Activated naive CD4-positive, alpha-beta T cell treated with anti-CD3 and anti-CD28 coated beads, Interleukin-2, amount 10 ng/mL, durations not matched to agents 7 days and 5 days (primary cell): ENCODE measurements at places on chromosomes 13 and 19.
A peak's percentile ranks its signal among the peaks of the same experiment; 100 is the strongest.

- DNase-seq, result no peak
These were observed 314.4 kb downstream of the ENOX1 start for GRCh38 chr13:43472339-43472738.

GRCh38 chr13:75996582-75996981 lies 360.5 kb downstream of the LMO7 start:
- DNase-seq, result no peak

- no peak for DNase-seq
These were observed 4.3 kb upstream of the CEACAM19 start for GRCh38 chr19:44666852-44667556.

- no peak for DNase-seq
These were observed 13.6 kb downstream of the HAUS8 start for GRCh38 chr19:17061691-17062090.

DNA sequence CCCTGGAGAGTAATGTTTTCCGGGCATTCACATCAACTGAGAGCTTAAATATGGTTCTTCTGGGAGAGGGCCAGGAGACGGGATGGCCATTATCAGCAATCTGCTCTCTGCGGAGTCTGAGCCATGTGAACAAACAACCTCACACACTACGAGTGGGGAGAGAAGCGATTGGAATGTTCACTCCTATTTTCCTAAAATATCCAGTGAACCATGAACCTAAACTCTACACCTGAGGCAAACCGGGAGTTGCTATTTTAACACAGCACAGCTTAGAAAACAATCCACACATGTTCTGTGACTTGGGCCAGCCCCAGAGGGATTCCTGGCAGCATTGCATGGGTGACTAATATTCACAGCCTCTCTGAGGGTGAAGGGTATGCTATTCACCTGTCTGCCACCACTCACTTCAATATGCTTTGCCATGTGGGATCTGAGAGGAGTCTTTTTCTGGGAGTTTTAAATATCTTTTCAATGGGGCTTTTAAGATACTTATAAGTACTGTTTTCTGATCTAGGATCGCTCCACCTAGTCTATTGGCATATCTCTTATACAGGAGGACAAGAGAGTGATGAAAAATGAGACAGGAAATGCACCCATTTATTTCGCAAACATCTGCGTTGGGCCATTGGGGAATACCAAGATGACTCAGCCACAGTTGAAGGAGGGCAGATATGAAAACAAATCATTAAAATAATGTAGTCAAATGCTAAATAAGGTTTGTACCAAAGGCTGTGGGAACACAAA lies 72.6 kb upstream of the SERP2 start:
- DNase-seq, result no peak

DNA sequence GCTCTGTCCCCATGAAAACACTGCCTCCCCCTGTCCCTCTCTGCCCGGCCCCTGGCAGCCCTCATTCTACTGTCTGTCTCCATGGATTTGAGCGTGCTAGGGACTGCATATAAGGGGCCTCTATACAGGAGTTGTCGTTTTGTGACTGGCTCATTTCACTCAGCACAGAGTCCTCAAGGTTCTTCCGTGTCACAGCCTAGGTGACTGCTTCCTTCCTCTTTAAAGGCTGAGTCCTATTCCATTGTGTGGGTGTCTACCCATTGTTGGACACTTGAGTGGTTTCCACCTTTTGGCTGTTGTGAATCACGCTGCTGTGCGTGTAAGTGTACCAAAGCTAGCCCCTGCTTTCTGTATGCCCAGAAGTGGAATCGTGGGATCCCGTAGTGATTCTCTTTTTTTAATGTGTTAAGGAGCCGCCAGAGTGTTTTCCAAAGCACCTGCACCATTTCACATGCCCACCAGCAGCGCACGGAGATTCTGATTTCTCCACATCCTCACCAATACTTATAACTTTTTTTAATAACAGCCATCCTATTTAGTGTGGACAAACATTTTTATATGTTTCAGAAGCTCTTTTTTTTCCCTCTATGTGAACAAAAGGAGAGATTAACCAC lies 116.7 kb downstream of the COL4A2 start:
- DNase-seq, result no peak

- peak; percentile 50 for DNase-seq
These were observed 1.4 kb downstream of the ARHGEF18 start for GRCh38 chr19:7349961-7350711.

DNA sequence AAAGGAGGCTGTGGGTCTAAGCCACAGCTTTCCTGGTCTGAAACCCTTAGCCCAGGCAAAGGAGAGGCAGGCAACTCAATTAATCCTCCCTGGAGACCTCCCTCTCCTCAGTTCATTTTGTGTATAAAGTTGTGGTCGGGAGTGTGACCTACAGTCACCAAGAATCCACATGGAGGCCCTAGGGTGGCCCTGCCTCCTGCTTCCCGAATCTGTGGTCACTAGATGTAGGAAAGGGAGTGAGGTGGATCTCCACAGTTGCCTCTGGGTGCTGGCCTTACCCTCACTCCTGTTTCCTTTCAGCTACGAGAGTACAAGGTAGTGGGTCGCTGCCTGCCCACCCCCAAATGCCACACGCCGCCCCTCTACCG lies 1.3 kb downstream of the RPL18A start:
- no peak for DNase-seq

DNA sequence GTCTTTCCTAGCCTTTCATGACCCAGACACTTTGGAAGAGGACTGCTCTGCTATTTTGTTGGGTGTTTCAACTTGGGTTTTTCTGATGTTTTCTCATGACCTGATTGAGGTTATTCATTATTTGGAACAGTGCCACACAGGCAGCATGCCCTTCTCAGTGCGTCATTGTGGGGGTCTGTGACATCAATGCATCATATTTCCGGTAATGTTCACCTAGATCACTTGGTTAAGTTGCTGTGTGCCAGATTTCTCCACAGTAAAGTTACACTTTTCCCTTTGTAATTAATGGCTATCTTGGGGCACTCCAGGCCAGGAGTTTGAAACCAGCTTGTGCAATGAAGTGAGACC lies 124.4 kb downstream of the SIPA1L3 start:
- DNase-seq, result no peak

GRCh38 chr19:4185413-4186086 lies 3.1 kb downstream of the ANKRD24 start:
- no peak for DNase-seq

- no peak for DNase-seq
These were observed 4.9 kb upstream of the ERCC1 start for GRCh38 chr19:45428384-45429231.

- DNase-seq, result peak; percentile 63
These were observed at the start of gene FLT1 for GRCh38 chr13:28494778-28495537. FLT1 (minus strand) TSS chr13:28495128; CDS start chr13:28494843, 285 bp downstream.

GRCh38 chr19:48987323-48987722 lies 5.8 kb downstream of the GYS1 start:
- no peak for DNase-seq

GRCh38 chr13:97120346-97120745 lies 101.8 kb upstream of the MBNL2 start:
- DNase-seq, result no peak

- DNase-seq, result no peak
These were observed 402.5 kb upstream of the HTR2A start for GRCh38 chr13:47299304-47299703.

GRCh38 chr19:47225746-47226425 lies 5.1 kb downstream of the BBC3 start:
- peak; percentile 87 for DNase-seq

DNA sequence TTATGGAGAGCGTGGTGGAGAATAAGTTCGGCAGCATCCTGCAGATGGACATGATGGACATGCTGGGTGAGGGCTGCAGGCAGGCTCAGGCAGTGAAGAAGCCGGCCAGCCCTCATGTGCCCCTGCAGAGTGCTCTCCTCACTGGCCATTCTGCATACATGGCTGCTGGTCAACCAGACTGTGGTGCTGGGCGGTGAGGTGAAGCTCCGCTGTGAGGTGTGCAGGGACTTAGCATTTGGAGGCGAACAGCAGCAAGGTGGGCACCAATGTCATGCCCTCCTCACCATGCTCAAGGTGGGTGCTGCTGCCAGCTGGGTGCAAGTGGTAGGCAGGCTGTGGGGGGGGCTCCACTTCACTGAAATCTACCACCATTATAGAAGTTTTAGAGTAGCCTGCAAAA lies 5.7 kb upstream of the ZNF492 start:
- no peak for DNase-seq

GRCh38 chr19:13118424-13119193 lies 545 bp downstream of the NACC1 start:
- DNase-seq, result peak; percentile 75

GRCh38 chr19:16325161-16325527 lies 518 bp downstream of the KLF2 start:
- peak; percentile 74 for DNase-seq

- no peak for DNase-seq
These were observed 130.1 kb downstream of the ZDHHC20 start for GRCh38 chr13:21328836-21329477.

GRCh38 chr13:51047434-51048165 lies 63.5 kb downstream of the C13orf42 start:
- no peak for DNase-seq

GRCh38 chr19:39296055-39296645 lies at the start of gene IFNL1:
IFNL1 (plus strand) TSS chr19:39296407; CDS start chr19:39296422, 15 bp downstream.
- DNase-seq, result no peak

- DNase-seq, result no peak
These were observed 28.8 kb downstream of the FOXO1 start for GRCh38 chr13:40637643-40638042.

DNA sequence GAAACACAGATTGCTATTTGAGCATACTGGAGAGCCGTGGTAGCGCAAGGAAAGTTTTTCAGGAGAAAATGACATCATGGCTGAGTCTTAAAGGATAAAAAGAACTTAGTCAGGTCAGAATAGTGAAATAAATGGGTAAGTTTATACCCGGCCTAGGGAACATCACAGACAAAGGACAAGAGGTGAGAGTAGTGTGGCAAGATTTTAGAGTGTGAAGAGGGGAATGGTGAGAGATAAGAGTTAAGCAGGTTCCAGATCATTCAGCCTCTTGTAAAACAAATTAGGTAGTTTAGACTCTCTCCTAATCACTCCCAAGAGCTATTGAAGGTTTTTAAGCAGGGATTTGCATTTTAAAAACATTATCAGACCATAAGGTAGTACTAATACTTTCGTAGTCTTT lies 116.0 kb upstream of the MAB21L1 start:
- DNase-seq, result no peak

DNA sequence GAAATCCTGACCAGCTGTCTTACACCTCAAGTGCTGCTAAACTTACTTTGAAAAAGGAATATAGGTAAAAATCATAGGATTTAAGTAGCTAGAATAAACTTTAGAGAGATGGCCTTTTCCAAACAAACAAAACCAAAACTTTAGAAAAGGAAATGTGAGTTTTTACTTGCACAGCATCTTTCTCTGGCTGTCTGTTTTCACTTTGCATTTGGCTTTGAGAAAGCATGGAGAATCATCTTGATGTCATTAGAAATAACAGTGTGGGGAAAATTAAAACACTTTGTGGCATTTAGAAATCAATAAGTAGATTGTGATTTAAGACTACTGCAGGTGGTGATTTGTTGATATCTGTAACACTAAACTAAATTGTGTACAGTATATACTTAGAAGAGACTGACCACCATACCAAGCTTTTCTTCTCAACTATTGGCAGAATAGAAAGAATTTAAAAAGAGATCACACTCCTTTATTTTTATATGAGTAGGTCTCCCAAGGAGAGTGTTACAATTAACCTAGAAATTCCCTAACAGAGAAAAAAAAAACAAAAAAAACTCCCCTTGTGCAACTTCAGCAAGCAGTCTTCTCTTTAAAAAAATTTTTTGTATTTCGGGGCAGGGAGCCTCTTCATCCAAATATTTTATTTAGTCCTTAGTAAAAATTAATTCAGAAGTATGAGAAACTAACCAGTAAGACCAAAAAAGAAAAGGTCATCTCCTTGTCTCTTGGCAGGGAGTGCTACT lies 6.1 kb downstream of the WDFY2 start:
- DNase-seq, result no peak

DNA sequence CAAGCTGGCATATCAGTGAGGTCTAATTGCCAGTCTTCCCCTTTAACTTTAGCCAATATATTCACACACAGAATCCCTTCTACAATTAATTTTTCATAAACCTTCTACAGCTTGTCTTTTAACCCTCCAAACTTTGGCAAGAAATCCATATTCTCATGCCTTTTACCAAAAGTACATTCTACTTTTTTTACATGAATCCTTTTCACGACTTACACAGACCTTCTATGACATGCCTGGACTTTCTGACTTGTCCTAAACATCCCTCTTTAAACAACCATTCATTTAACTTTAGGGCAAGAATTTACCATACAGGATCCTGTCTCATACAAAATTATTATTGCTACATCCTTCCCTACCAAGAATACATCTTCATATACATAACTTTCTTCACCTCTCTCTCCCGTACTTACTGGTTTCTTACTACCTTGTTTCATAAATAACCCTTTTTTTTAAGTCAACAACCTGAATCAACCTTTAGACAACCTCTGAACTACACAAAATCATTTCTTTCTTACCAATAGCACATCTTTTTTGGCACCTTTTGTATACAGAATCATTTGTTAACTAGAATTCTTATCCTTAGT lies 23.5 kb downstream of the ZNF544 start:
- no peak for DNase-seq

DNA sequence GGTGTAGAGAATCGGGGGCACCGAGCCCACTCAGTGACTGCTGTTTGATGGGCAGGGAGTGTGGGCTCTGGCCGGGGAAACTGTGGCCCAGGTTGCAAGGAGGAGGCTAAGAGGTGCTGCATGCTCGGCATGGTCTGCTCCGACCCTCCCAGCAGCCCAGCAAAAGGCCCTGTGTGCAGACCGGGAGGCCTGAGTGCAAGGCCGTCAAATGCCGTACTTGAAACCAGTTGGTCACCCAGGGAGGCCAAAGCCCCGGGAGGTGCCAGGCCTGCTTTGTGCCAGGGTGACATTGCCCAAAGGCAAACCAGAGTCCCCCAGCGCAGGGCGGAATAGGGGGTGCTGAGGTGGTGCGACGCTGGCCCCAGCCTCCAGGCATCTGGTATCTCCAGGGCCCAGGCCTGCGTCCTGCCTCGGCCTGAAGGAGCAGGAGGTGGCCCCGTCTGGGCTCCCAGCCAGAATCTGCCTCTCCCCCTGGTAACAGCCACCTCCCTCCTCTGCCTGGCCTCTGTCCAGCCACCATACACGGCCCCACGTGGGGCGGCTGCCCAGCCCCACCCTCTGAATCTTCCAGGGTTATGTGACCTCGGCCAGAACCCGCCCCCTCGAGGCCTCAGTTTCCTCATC lies 4.0 kb downstream of the PIK3R2 start:
- DNase-seq, result no peak

DNA sequence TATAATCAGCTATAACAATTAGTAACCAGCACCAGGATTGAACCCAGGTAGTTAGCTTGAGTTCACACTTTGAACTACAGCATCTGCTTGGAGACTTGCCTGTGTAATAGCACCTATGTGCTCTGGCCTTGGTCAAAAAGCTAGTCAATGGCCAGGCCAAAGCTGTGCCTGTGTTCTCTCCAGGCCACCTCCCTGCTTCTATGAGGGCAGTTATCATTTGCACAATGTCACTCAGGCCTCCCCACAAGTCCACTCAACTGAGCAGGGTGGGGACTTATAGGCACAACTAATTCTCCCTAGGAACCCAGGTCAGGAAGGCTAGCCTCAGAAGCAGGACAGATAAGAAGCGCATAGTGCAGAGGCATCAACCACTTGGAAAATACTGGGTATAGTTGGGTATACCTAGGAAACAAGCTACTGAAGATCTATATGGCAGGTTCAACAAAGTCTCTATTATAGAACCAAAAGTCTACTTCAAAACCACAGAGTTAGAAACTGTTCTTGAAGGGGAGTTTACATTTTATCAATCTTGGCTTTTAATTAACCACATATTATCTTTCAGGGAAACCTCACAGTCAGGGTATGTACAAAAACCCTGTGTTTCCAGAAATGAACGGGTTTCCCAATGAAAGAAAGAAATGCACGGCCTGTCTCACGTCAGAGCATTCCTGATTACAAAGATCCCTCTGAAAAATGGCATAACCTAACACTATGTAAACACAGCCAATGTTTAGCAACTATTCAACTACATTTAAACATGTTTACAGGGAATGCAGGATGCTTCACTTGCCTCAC lies 140.9 kb downstream of the ABCC4 start:
- no peak for DNase-seq
